Neural crest cell (in vitro differentiated cells): ENCODE measurements at places on chromosomes 3 and 15. TPM values are rescaled to one million over a fixed set of nuclear protein-coding genes. Genes with fewer than 3 reads are reported as not detected.

- no peak for DNase-seq
Measured at GRCh38 chr15:58520464-58520863, 88.7 kb downstream of the LIPC start.

- DNase-seq: no peak
Measured at GRCh38 chr3:15783361-15783969, 14.3 kb downstream of the ANKRD28 start.

GRCh38 chr15:78879517-78880241 lies 7.0 kb downstream of the MORF4L1 start:
- no peak for DNase-seq

DNA sequence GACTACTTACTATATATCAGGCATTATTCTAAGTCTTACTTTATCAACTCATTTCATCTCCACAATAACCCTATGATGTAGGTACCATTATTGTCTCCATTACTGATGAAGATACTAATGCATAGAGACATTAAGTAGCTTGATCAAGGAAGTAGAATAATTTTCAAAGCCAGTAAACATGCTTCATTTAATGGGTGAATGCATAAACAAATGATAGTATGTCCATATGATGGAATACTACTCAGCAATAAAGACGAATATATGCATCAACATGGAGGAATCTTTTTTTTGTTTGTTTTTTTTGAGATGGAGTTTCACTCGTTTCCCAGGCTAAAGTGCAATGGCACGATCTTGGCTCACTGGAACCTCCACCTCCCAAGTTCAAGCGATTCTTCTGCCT lies 184.9 kb downstream of the FMN1 start:
- no peak for DNase-seq

TTBK2 gene
- total RNA-seq: 25.4 and 28.2 TPM in 2 replicates

GRCh38 chr15:41890050-41890690 lies 3.7 kb downstream of the SPTBN5 start:
- DNase-seq: no peak

DNA sequence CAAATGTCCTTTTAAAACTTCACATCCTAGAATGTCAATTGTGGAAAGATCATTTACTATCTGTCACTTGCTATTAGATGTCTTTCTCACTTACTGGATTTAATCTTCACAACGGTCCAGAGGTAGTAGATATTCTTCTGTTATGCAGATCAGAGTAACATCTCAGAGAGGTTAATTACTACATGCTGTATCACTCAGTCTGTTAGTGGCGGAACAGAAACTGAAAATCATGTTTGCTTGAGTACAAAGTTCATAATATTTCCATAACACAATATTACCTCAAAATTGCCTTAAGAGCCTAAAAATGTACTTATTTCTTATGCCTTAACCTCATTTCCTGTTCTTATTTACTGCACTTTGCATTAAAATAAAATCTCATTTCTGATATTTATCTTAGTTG lies 28.6 kb upstream of the GPR149 start:
- no peak for DNase-seq

DNA sequence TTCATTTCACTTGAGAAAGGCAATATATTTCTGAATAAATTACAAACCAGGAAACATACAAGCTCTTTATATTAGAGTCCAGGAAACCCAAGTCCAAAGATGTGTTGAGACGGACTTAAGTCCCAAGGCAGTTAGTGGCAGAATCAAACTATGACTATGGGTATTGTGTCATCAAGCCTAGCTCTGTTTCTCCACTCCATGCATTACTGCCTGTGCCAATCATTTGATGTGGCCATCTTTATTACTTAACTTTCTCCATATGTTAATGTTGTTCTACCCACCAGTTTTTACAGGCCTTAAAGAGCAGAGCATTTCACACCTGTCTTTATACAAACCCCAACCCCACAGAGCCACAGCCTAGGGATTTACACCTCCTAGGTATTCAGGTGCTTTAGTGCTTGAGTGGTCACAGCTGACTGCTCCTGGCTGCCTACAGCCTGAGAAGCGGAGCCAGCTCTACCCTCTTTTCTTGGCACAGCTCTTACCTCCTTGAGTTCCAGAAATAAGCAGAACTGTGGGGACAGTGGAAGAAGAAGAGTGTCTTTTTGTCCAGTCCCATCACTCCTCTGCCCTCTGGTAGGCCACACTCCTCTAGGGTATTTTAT lies 92.1 kb downstream of the DTWD1 start:
- no peak for DNase-seq

GOLGA8T gene
- 0.47 and 0.71 TPM in 2 replicates for total RNA-seq

DNA sequence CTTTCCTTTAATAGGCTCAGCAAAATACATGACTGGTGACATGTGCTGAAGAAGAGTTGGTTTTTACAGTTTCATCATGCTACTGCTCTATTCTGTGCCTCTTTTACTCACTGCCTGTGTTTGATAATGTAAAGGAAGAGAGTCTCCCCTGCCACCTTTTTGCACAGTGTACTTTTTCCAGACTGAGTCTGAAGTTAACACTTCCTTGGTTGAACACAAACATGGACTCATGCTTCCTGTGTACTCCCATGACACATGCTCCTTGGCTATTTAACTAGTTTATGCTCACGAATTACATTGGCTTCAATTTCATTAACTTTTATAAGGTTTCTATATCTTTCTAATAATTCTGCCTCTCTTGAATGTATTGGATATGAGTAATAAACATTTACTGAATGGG lies 396.1 kb downstream of the VGLL3 start:
- no peak for DNase-seq

DNA sequence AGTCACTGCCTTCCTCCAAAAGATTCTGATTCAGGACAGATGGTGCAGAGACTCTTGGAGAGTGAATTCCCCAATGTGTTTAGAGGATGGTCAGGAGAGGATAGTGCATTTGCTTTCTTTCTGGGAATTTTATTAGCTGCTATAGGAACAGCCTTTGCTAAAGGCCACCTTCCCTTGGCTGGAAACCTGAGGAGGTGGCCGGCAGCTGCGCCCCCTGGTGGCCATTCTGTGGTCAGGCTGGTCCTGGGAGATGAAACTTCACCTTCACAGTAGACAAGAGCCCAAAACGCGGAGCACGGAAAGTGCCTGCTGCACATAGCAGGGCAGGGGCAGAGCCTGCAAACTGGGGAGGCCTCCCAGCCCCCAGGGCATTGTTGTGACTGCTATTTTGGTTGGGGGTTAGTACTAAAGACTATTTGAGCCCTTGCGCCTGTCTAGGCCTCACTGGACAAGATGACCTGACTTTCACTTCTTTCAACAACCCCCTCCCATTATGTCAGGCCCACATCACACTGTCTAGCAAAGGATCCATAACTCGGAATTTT lies 34.3 kb downstream of the SEC22C start:
- peak; percentile 66 for DNase-seq

TGM5 gene
- not detected in 2 replicates for total RNA-seq

DNA sequence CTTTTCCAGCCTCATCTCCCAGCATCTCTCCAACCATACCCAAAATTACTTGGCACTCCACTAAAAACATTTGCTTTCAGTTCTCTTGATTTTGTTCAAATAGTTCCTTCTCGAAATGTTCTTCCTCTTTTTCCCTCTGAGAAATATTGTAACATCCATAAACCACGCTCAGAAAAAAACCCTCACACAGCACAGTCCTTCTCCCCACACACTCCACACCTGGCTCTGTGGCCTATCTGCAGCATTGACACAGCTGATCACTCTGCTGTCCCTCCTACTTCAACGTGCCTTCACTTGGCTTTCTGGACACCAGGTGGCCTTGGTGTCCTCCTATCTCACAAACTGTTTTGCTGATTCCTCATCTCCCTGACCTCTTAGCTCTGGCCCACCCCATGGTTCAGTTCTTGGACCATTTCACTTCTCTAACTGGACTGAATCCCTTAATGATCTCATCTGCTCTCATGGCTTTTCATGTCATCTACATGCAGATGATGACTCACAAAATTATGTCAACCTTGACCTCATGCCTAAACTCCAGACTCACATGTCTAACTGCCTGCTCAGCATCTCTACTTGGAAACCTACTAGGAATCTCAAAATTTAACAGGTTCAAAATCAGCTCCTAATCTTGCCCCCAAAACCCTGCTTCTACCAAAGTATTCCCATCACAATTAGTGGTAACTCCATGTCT lies 93.3 kb downstream of the TRIM42 start:
- DNase-seq: no peak

- peak; percentile 79 for DNase-seq
Measured at GRCh38 chr15:31870328-31871165, 159.8 kb upstream of the CHRNA7 start.

PLSCR2 gene
- not detected in 2 replicates for total RNA-seq

- no peak for DNase-seq
Measured at GRCh38 chr3:187807086-187807862, 62.0 kb upstream of the BCL6 start.

EIF4G1 gene
- total RNA-seq: 520 and 529 TPM in 2 replicates
